Stimulated activated CD4-positive, alpha-beta T cell treated with anti-CD3 and anti-CD28 coated beads, Interleukin-2, amount 100 ng/mL, for 4 hours (primary cell): ENCODE measurements at places on chromosomes 6 and 20.

GRCh38 chr6:102848796-102849195 is 1455.3 kb downstream of the GRIK2 start:
- DNase-seq: no peak

DNA sequence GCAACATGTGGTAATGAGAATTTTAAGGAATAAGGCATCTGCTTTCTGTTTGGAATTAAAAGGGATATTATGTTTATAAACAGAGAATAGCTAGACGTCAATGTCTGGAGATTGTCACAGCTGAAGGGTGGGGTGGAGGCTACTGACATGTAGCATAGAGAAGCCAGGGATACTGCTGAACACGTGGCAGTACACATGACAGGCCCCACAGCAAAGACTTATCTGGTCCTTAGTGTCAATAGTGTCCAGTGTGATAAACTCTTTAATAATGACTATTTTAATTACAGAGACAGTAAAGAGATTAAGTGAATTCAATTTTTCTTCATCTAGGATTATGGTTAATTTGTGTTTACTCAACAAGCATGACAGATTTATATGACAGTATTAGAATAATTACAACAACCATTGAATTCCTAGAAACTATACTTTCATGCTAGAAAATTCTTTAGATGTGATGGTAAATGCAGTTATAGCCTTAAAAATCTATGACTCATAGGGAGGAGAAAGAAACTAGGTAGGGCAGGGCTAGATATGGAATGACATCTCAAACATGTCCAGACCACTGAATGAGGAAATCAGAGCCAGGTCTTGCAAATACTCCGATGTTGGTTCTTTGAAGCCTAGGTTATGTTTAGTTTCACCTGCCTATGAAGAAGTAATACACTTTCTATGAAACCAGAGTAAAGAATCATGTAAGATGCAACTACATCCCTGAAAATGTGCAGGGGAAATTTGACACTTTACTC is 399.5 kb downstream of the PHF3 start:
- DNase-seq: no peak

DNA sequence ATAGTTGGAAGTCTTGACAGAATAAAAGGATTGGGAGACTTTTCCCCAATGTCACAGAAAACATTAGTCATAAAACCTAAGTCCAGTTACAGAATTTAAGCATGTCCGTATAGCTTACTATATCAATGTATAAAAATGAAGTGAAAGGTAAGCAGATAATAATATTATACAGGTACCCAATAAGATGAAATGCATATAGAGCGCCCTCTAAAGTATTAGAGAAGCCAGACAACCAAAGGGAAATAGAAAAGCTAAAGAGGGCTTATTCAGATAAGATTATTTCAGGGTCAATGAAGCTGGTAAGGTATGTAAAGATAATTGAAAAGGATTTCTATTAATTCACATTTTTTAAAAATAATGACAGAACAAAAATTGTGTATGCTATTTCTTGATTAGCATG is 947.7 kb upstream of the MAP3K7 start:
- DNase-seq: no peak

DNA sequence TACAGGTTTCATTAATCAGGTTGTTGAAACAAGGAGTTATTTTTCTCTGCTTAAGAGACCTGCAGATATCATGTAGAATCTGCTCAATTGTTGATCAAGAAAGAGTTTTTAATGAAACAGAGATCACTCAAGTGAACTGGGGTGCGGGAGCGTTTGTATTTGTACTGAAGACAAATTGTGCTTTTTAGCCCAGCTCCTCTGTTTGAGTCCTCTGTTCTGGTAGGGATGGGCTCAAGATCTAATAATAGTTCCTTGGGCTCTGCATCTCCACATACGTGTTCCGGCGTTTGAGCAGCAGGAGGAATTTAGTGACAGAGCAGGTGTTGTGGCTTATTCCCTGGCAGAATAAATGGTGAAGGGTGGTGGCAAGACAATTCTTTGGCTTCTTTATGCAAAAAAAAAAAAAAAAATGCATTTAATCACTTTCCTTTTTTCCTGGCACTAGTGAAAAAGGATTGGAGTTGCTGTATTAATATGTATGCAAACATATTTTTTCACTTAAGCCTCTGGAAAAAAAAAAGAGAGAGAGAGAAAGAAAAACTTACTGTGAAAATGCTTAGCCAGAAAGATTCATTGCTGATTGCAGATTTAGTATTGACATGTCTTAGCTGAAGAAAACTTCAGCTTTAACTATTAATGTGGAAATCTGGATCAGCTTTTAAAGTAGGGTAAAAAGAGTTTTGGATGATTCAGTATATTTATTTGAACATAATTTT is 4.0 kb downstream of the CITED2 start:
- DNase-seq: no peak

GRCh38 chr20:50980851-50981713 is 22.5 kb downstream of the MOCS3 start:
- peak; percentile 44 for DNase-seq

GRCh38 chr6:128167552-128167951 is 266.7 kb upstream of the THEMIS start:
- no peak for DNase-seq

GRCh38 chr6:32845384-32845884 is 1.6 kb upstream of the PSMB8 start:
- no peak for DNase-seq

GRCh38 chr6:168385037-168385759 is 55.8 kb upstream of the SMOC2 start:
- DNase-seq: no peak

GRCh38 chr20:56859801-56860261 is 230.7 kb downstream of the TFAP2C start:
- DNase-seq: no peak

GRCh38 chr6:128421788-128422187 is 98.6 kb downstream of the PTPRK start:
- DNase-seq: no peak

- DNase-seq: no peak
Observed at GRCh38 chr20:22687676-22688349, 103.4 kb upstream of the FOXA2 start.

GRCh38 chr20:22993823-22994222 is 41.3 kb upstream of the SSTR4 start:
- DNase-seq: no peak

GRCh38 chr6:22023937-22024336 is 272.9 kb downstream of the PRL start:
- DNase-seq: no peak

- no peak for DNase-seq
Observed at GRCh38 chr20:58436868-58437645, 48.0 kb downstream of the VAPB start.

- DNase-seq: no peak
Observed at GRCh38 chr6:139546106-139546472, 171.6 kb upstream of the CITED2 start.

DNA sequence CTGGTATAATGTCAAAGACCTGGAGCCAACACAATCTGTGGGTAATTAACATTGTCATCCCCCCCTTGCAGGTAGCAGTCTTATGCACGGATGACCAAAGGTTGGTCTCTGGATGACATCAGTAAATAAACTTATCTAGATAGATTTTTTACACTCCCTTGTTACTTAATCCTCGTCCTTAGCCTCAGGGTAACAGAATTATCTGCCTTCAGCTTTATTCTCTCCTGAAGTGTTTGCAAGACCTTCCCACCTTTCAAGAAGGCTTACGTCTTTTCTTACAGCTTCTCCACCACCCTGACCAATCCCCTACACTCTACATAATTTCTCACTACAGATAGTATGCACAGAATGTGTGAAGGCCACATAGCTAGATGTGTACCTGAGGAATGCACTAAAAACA is 434.8 kb upstream of the HTR1E start:
- DNase-seq: no peak
